Activated T-helper 1 cell treated with anti-CD3 and anti-CD28 coated beads, Interleukin-2, amount 50 U/mL, for 16 hours (primary cell): ENCODE measurements at places on chromosomes 7 and 10.

DNA sequence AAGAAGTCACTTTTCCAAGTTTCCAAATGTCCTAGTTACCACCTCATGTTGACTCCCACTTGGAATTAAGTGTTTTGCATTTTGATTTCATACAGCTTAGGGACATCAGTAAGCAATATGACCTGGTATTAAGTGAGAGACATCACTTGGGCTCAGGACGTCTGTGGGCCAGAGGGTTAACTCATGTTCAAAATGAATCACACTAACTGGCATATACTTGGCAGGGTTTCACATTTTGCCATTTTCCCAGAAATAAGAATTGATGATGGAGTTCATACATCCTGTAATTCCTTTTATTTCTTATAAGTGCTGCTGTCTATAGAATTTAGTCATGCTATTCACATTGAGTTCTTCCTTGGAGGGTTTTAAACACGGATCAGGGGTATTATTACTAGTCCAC, 516.5 kb downstream of the PHTF2 start:
- DNase-seq, result no peak

DNA sequence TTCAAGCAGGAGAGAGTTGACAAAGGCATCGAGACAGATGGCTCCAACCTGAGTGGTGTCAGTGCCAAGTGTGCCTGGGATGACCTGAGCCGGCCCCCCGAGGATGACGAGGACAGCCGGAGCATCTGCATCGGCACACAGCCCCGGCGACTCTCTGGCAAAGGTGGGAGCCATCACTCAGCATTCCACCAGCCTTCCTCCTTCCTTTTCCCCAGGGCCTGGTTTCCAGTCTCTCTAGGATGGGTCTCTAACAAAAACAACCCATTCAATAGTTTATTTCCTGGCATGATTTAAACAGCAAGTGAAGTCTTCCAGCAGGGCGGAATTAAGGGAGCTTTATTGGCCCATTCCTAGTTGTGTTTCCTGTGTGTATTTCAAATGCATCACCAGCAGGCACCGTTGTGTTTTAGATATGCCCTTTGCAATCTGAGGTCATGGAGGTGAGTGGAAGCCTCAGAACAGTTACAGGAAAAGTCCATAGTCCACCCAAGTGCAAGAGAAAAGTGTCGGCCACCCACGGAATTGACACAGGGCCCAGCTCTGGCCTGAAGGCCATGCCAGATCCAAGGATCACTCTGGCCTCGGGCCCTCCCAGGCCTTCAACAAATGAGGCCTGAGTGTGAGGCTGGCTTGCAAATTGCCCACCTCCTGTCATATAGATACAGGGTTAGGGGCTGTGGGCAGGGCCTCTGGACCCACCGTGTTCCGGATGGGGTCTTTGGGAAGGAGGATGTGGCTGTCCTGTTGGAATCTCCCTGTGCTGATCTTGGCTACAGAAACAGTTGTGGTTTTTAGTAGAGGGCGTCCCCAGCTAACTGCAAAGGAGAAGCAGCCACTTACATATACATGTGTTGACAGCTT, 46.9 kb upstream of the TRIM8 start:
- DNase-seq, result no peak

- no peak for DNase-seq
These were observed 4.3 kb upstream of the ELFN1 start for GRCh38 chr7:1665549-1666316.

- DNase-seq, result no peak
These were observed 14.6 kb upstream of the VAX1 start for GRCh38 chr10:117152668-117153067.

DNA sequence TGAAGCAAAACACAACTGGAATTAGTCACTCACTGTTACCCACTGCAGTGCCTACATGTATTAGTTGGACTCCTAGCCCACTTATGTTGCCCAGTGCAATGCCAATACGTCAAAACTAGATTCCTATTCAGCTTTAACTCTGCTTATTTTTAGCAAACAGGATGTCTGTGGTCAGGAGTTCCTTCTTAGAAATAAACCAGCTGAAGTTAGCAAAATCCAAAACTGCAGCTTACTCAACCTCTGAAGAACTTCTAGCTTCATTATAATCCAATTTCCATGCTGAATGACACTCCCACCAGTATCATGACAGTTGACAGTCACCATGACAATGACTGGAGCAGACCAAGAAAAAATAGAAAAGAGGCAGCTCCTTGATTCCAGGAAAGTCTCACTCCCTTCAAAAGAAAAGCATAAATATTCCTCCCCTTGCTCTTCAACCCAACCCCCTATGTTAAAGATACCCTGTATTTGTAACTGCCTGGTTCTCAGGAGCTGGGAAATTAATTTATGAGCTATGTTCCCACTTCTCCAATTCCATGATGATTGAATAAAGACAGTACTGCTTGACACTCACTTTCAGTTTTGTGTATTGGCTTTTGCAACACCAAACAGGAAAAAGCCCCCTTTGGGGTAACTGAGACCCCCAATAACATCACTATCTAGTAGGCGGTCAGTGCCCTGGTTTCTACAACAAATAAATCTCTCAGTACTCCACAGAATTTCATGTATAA, 327.4 kb downstream of the SORCS1 start:
- DNase-seq, result no peak

GRCh38 chr10:112815269-112816032, 134.6 kb upstream of the TCF7L2 start:
- no peak for DNase-seq

DNA sequence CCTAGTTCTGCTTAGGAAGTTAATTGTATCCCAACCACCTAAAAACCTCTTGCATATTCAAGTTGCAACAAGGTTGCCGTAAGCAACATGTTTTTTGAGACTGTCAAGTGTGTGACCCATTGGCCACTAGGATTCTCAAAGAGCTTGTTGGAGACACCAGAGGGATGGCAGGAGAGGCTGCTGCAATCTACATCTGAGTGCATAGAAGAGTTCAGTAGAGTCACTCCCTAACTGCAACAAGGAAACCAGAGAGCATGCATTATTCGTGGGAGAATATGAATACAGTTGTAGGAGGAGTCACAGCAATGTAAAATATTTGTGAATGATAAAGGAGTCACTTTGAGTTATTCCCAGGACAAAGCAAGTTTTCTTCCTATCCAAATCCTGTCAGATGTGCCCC, 538.6 kb downstream of the TNS3 start:
- DNase-seq, result no peak

DNA sequence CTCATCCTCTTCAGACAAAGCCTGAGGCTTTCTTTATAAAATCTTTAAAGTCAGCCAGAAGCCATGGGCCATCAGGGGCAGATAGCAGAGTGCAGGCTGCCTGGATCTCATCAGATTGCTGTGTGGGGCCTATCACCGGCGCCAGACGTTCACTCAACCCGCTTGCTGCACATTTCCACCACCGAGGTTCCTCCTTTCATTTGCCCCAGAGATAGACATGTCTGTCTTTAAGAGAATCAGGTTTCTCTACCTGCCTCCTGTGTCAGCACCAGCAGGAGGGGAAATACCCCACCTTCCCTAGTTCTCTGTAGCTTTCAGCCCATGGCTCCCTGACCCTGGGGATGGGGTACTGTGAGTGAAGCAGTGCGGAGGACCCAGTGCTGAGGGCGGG, 22.0 kb downstream of the SLC18A2 start:
- DNase-seq, result no peak

- DNase-seq, result no peak
These were observed 96.3 kb upstream of the ARMC3 start for GRCh38 chr10:22831586-22831985.

DNA sequence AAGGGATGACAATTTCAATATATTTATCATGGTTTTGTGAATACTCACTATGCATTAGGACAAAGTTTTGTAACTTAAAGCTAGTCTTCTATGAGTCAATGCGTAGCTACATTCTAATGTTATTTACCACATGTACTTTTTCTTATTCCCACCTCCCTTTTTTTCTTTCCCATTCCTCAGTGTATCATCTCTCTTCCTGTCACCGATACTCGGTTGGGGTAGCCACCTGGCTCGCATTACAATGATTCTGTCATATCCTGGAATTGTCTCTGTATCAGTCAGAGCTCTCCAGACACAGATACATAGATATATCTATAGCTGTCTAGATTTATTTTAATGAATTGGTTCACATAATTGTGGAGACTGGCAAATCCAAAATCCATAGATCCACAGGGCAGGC, 9.8 kb upstream of the RALA start:
- no peak for DNase-seq

- DNase-seq, result no peak
These were observed 35.2 kb downstream of the PANK1 start for GRCh38 chr10:89609833-89610346.

DNA sequence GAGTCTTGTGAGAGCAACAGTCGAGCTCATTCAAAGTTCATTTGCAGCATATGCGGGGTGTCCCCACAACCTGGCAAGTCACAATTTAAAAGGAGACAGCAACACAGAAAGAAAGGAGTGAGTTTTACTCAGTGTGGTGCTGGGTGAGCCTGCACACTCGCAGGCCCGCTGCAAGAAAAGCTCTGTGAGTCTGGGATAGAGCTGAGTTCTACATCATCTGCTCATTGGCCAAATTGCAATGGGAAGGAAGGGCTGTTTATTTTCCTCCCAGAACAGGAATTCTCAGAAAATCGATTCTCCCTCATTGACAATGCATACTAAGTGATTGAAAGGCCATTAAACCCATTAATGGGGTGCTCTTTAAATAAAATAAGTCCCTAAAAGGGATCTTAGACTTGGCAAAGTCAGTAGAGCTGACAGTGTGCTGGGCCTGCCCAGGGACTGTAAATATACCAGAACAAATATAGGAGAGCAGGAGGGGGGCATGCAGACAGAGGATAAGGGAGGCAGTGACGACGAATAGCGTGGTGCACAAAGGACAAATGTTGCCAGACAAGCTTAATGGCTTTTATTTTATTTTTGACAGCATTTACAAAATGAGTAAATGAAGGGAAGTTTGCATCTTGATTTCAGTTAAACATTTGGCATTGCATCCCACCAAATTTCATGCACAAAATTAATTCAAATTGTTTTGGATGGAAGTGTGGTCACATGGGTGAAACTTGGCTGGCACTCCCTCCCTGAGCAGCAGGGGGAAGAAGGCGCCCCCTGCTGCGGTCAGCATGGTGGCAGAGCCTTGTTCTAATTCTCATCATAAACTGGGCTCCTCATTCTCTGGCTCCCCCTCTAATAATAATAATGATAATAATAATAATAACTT, 215.7 kb downstream of the SNX10 start:
- DNase-seq, result no peak

DNA sequence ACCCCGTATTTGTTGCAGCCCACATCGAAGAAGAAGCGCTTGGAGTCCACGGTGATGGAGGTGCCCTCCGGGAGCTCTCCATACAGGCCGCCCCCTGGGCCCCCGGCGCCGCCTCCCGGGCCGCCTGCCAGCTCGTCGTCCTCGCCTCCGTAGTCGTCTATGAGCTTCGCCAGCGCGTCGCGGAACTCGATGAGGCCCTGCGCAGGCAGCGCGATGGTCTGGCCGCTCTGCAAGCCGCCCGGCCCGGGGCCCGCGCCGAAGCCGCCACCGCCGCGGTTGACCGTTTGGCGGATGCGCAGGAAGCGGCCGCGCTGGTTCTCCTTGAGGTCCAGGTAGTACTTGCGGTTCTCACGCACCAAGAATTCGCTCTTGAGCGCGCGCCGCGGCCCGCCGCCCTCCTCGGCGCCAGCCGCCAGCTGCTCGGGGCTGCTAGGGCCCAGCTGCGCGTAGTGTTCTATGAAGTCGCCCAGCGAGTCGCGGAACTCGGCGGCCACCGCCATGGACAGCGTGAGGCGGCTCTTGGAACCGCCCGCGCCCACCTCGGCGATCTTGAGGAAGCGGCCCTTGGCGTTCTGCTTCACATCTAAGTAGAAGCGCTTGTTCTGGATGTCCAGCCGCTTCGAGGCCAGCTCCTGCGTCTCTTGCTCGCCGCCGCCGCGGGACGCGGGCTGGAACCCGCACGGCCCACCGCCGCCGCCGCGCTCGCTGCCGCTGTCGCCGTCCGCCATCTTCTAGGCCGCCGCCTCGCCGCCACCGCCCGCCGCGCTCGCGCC, 523 bp downstream of the PURB start:
- peak; percentile 22 for DNase-seq

DNA sequence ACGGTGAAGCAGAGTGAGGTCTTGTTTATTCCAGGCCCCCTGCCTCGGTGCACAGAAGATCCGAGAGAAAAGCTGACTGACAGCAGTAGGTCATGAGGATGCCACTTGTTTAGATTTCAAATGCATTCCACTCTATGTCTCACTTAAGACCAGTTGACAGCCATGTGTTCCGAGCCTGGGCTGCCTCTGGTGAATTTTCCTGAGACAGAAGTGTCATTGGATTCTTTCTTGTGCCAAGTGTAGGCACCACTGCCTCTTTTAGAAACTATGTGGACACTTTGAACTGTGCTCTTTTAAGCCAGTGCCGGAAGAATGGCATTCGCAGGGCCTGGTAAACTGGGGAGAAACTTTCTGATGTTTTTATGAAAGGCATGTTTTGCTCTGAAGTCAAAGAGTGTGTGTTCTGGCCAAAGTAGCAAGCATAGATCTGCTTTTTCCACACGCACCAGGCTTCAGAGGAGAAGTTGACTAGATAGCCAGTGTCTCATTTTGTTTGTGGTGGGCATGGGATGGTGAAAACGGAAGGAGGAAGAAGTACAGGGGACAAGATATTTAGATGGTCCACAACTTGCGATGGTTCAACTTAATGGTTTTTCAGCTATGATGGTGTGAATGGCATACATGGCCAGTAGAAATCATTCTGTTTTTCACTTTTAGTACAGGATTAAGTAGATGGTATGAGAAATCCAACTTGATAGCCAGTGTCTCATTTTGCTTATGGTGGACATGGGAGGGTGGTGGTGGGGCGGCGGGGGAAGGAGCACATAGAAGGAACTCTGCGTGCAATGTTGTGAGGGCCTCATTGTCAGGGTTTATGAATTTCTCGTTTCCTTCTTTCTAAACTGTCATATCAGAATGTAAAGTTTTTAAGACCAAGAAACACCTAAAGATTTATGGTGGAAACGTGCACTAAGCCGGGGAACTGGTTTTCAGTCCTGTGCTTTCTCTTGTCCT, 41.5 kb downstream of the CYP17A1 start:
- no peak for DNase-seq

DNA sequence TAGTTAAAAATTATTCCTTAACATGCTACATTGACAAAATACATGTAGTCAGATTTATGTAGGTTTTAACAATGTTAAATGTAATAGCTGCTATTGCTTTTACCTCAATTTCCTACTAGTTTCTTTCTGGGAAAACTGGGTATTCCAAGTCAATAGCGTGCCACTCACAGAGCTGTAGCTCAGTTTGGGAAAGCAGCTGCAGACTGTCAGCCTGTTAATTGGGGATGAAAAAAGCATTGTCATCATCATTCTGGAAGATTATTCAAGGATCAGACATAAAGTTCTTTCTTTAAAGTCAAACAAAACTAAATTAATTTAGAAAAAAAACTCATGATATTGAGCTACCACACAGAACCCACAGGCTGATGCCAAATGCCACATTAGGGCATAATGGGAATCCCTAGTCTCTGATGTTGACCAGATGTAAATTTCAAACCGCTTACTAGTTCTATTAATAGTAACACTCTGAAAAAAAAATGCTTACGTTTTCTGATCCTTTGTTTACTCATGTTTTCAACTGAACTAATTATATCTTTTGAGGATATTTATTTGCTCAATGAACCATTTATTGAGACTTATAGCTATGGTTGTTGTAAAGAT, 19.6 kb upstream of the AGMO start:
- DNase-seq, result no peak

GRCh38 chr10:28938745-28939144, 261.4 kb downstream of the BAMBI start:
- DNase-seq, result no peak

- no peak for DNase-seq
These were observed 163.6 kb downstream of the DNAJB6 start for GRCh38 chr7:157500171-157500960.
